ENCODE measurements at places on chromosomes 1 and 21.
A peak's percentile ranks its signal among the peaks of the same experiment; 100 is the strongest.

DNA sequence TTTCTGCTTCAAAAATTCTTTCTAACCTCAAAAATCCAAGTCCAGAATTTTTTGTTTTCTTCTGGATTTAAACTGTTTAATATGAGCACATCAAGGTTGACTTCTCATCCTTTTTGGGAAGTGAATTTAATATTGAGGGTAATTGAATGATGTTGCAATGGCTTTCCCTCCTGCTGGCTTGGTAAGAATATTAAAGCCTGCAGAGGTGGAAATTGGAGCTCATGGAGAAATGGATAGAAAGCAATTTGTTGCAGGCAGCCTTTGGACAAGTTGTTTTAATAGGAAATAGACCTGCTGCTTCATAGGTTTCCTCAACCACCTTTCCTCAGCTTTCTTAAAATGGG, 124.7 kb downstream of the SYT2 start:
- no peak for DNase-seq

- DNase-seq = peak; percentile 73
Measured at GRCh38 chr1:226349801-226350518, 41.0 kb upstream of the LIN9 start.

GRCh38 chr21:16194095-16194787, 464.5 kb downstream of the USP25 start:
- peak; percentile 94 for DNase-seq

DNA sequence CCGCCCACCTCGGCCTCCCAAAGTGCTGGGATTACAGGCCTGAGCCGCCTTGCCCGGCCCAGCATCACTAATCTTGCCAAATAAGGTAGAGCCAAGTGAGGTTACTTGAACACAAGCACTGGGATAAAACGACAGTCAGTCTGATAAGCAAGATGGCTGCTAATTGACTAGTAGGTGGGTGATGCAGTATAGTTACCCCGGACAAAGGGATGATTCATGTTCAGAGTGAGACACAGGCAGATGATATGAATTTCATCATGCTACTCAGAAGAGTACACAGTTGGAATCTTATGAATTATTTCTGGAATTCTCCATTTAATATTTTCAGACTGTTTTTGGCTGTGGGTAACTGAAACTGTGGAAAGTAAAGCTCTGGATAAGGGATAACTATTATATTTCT, 178.4 kb downstream of the USP25 start:
- no peak for DNase-seq

GRCh38 chr1:12769976-12770505, 3.5 kb upstream of the PRAMEF12 start:
- no peak for DNase-seq

DNA sequence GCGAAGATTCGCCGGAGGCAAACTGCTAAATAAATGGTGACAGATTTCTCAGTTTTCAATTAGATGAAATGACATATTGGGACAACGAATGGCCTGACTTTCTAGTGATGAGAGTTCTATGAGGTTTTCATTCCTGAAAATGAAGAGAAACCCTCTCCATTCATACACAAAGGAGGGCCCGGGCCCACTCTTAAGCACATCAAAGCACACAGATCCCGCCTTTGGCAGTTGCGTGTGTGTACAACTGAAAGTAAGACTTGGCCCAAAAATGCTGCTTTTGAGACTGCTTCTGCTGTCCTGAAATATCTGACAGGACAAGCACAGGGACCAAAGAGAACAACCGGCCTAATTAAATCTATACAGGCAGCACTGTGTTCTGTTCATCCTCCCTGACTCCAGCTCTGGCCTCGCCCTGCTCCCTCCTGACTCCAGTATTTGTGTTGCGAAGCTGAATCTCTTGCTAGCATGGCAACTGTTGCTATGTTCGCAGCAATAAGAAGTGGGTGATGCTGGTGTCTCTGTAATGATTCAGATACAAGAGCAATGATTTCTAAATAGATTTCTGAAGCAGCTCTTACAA, 7.4 kb downstream of the LRRC53 start:
- DNase-seq = no peak

DNA sequence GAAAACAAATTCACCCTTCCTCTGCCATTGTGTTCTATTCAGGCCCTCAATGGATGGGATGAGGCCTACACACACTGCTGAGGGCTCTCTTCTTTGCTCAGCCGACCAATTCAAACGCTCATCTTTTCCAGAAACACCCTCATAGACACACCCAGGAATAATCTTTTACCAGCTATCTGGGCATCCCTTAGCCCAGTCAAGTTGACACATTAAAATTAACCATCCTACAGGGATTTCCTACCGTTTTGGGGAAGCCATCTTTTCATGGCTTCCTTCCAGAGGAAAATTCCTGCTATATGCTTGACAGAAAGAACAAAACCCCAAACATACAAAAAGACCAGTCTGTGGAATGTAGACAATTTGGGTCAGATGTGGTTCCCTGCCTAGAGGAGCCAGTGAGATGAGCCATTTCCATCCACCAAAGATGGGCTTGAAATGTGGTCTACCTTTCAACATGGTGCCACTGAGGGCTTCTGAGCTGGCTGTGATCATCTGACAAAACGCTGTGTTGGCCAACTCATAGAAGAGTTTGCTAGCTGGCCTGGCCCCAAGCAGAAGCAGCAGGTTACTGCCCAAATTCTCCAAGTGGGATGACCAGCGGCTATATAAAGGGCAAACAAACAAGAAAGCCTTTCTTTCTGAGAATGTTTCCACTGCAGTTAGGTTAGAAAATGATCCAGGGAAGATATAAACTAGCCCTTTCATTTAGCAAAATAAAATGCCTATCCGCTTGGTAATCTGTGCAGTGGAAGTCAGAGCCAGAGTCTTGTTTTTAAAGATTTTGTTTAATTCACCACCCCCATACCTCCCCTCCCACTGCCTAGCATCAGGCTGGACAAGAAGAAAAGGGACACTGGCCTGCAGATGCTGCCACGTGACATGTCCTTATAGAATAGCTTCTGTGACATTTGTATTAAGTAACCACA, 69.1 kb upstream of the MRPS6 start:
- DNase-seq = no peak

DNA sequence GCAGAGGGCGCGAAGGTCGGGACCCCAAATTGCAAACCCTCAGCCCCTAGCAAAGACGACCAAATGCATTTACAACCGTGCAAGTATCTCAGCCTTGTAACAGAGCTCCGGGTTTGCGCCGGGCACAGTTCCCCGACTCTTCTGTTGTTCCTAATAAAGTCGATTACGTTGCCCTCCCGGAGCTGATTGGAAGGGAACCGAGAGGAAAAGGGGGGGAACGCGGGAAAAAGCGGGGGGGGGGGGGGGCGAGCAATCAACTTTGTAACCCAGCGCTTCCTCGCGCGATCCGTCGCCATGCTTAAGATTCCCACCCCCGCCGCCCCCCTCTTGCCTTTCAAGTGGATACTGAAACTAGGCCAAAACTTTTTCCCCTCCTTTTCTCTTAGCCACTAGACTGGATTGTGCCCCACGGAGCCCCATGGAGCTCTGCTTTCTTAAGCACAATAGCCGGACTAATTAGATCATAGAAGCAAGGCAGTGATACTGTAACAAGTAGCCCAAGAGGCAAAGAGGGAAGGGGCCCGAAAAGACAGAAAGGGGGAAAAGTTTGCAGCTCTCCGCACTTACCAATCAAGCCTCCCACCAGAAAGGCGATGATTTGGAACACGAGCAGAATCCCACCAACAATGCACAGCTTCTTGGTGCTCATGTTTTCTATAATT, 565 bp downstream of the WLS start:
- DNase-seq = no peak

DNA sequence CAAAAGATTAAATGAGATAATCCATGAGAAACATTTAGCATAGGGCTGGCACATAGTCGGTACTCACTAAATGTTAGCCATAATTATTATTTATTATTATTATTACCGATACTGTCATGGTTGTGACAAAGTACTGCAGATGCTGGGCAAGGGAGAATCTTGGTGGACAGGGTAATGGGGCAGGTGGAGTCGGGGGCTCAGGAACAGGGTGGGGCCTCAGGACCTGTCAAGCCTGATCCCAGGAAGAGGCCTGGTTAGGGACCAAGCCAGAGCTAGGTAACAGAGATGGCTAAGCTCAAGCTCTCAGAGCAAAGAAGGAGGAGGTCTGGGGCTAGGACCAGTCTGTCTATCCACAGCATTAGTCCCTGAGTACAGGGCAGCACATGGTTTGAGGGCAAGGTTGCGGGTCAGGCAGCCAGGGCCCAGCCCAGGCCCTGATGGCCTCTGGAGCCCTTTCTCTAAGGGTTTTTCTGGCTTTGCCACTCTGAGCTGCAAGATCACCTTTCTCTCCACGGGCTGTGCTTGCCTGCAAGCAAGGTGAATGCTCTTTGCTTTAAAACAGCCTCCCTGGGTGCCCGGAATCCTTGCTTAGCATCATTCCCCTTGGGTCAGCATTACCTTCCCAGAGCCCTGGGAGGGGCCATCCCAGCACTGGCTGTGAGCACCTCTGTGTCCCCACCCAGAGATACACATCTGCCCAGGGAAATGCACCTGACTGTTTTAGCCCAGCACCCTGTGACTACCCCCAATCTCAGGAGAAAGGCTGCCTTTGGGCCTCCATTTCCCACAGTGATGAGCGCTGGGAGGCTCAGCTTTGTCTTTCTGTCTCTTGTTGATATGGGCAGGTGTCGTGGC, 572.0 kb downstream of the PTPRU start:
- no peak for DNase-seq

DNA sequence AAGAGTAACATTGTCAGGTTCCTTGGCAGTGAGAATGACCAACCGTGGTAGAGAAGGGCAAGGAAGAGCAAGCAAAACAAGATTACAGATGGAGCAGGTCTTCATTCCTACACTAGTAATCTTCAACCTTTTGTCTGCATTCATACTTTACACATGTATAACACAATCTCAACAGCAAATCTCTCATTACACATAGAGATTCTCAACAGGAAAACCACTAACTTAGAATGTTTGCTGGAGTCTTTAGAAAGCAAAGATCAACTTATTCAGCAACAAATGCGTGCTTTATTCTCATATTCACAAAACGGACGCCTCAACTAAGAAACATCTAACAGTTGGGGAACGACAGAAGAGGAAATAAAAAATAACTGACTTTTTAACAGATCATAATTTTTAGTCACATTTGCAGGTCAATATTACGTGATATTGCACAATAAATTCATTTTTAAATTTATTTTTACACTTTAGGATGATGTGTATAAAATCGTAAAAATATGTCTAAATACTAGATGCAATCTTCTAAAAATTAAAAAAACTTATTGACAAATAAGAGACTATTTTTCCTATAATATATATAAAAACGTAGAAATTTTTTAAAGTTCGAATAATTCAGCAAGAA, 82.9 kb downstream of the ARID4B start:
- no peak for DNase-seq

- DNase-seq = peak; percentile 66
Measured at GRCh38 chr1:17207966-17208418, 3.1 kb downstream of the PADI1 start.

DNA sequence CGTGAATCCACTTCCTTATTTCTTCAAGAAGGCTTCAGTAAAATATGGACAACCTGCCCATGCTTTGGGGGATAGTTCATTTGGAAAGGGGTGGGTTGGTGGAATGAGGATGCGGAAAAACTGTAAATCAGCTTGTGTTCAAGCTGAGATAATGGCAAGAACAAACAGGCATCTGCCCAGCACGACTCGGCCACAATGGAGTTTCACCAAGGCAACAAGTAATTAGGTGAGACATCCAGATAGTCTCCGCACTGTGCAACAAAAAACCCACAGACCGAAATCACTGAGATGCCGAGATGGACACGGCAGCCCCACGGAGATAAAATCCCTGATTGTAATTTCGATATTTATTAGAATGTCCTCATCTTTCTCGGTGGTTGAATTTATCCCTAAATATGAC, 455.2 kb downstream of the AJAP1 start:
- DNase-seq = no peak

DNA sequence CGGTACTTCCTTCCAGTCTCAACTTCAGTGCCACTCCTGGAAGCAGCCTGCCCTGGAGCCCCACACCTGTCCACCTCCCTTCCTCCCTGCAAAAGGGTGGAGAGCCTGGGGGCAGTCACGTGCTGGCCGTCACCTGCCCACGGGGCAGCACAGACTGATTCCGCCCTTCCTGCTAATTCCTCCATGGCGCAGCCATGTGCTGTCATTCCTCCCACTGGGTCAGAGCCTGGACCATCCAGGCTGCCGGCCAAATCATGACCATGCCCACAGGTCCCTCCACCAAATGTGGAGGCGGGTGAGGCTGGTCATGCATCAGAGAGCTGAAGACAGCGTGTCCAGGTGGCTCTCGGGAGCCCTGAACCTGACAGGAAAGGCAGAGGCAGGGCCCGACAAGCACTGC, 24.4 kb upstream of the GPR153 start:
- DNase-seq = no peak

GRCh38 chr1:155000411-155000725, 2.2 kb upstream of the ZBTB7B start:
- peak; percentile 80 for DNase-seq

DNA sequence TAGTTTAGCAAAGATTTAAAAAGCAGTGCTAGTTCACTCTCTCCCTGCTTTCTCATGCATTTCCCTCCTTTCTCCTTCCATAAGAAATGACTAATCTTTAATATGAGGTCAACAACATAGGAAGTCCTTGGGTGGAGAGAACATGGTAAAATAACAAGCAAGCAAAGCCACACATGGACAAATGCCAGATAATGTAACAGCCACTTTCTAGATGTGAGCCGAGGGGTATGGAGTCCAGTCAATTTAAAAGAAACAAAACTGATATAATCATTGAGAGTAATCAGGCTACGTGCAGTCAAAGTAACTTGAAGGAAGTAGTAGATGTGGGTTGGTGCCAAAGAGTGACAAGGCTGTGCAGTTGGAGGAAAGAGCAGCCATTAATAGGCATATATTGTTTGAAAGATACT, 69.6 kb downstream of the DUSP10 start:
- DNase-seq = no peak

GRCh38 chr1:52551507-52552235, 1.2 kb downstream of the TUT4 start:
- no peak for DNase-seq

DNA sequence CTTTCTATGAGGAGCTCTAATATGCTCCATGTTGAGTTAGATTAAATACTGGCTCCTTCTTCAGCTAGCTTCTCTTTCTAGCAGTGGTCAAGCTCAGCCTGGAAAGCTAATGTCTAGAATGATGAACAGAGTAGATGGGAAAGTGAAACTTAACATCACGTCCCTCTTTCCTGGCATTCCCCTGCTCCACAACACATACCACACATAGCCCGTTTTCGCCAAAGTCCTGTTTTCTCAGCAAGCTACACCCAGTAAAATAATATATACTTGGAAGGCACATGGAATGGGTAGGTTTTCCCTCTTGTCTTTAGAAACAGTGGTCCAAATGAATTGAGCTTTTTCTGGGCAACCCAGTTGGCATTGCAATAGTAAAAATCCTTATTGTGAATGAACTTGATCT, 3.8 kb downstream of the KRTAP27-1 start:
- DNase-seq = no peak

DNA sequence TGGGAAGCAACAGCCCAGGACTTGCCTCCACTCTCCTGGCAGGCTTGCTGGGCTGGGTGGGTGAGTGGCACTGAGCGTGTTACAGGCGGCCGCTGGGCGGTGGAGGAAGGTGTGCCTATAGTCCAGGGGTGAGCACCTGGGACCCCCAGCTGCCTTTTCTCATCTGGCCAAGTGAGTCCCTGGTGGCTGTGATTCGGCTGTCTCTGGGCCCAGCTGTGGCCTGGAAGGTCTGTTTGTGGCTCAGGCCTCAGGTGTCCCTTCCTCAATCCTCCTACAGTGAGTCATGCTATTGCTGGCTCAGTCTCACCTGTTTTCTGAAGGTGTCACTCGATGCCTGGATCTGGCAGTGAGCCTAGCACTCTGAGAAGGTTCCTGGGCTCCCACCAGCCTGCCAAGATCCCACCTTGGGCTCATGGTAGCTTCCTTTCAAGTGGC, 564.2 kb downstream of the PTPRU start:
- no peak for DNase-seq

- peak; percentile 24 for DNase-seq
Measured at GRCh38 chr1:89757532-89757931, 63.3 kb upstream of the LRRC8D start.
